Keratinocyte (primary cell): ENCODE measurements at places on chromosomes 13 and 19.

DNA sequence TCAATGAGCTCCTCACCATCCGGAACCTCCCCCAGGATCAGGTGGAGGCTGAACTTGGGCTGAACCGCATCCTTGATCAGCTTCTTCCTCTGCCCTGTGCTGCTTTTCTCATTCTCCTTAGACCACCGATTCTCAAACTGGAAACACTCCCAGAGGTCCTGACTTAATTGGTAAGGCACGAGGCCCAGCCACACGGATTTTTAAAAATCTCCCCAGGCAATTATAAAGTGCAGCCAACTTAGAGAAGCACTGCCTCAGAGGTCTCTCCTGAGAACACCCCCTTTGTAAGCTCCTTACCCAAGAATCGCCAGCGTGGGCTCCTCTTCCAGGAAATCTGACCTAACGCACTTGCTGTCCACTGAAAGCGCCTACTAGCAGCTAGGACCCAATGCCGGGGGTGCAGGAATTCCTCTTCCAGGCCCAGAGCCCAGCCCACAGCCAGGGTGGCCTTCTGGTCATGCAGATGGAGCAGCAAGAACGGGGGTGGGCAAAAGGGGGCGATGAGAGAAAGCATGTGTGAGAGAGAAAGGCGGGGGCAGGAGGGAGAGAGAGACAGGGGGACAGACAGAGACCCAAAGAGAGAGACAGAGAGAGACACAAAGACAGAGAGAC, 66.9 kb upstream of the CACNA1A start:
- no peak for DNase-seq

DNA sequence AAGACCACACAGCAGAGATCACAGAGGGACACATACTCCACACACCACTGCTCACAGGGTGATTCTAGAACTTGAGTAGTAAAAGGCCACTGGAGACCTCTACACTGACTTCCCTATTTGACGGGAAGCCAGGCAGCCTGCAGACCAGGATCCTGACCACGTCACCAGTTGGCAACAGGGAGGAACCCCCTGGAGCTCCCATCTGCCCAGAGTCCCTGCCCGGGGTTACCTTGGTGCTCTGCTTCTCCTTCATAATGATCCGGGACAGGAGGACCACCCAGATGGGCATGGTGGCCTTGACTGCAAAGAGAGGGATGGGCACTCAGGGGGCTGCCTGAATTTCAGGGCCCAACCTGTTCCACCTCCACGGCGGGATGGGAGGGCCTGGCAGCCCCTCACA, 932 bp downstream of the SLC35E1 start:
- no peak for DNase-seq

- DNase-seq, result no peak
Observed at GRCh38 chr19:32773126-32773525, 53.6 kb downstream of the TDRD12 start.

GRCh38 chr13:110308656-110309359, 1.7 kb downstream of the COL4A2 start:
- no peak for DNase-seq

DNA sequence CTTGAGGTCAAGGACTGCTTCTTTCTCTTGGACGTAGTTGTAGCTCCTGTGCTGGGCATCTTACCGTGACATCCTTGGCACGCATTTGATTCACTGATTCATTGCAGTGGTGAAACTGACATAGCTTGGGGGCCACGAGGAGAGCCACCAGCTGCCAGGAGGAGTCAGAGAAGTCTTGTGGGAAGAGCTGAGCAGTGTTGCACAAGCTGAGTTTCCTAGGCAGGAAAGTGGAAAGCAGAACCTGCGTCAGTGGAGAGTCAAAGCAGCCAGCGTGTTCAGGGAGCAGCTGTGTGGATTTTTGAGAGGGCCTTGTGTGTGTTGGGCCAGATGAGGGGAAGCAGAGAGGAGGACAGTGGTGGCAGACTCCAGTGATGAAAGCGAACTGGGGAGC, 5.3 kb upstream of the GPR183 start:
- no peak for DNase-seq

DNA sequence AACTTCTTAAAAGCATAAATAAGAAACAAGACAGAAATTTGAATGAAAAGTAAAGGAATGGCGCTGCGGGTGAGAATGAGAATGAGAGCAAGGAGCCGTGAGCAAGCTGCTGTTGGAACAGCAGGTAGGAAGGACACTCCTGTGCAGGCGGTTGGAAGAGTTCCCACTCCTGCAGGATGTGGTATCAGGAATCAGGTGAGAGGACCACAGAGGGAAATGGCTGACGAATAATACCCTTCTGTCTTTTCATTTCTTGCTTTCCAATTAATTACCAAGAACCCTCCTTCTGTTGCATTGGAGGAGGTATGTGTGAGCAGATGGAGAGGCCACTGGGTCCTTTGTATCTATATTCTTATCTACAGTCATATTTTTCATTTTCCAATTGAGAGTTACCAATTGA, 1504.2 kb downstream of the EFNB2 start:
- no peak for DNase-seq

GRCh38 chr13:112725346-112726015, 35.6 kb downstream of the ATP11A start:
- DNase-seq, result no peak

DNA sequence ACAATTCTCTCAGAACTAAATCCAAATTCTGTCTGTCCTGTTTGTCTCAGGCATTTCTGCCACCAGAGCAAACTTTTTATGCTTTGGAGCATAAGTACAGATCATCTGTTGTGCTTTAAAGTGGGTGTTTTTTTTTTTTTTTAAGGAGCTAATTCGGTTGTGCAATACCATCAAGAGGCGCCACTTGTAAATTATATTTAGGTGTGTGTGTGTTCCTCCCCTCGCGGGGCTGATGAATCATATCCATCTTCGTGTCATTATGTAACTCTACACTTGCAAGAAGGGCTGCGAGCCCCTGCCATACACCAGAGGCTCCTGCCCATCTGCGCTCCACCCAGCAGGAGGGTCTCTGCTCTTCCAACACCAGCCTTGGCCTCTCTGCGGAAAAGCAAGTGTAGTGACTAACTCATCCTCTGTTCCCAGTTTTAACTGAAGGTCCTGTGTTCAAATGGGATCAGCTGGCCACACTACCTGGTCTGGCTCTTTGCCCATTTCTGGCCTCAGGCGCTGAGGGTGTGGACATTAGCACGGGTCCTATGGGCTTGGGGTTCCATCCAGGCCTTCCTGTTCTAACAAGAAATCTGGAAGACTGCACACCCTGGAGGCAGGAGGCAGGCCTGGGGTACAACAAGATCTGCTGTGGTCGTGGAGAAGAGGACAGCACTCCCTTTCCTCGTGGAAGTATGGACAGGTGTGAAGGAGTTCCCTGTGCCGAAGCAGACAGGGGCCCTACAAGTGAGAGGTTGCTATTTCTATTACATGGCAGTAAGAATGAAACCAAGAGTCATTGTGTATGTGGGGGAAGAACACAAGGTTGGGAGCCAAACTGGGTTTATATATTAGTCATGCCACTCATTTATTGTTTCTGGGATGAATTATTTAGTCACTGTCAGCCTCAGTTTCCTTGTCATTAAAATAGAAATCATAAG, 96.1 kb upstream of the MBNL2 start:
- DNase-seq, result peak; percentile 85

- DNase-seq, result no peak
Observed at GRCh38 chr13:99812625-99813024, 158.9 kb downstream of the ZIC5 start.
